Thymus (tissue), 14 donors: ENCODE measurements at places on chromosomes 7 and 10.

GRCh38 chr10:11319990-11320602 is 291.4 kb downstream of the USP6NL start:
- DNase-seq, result no peak

GRCh38 chr7:130988443-130988842 is 254.4 kb upstream of the KLF14 start:
- no peak for DNase-seq

DNA sequence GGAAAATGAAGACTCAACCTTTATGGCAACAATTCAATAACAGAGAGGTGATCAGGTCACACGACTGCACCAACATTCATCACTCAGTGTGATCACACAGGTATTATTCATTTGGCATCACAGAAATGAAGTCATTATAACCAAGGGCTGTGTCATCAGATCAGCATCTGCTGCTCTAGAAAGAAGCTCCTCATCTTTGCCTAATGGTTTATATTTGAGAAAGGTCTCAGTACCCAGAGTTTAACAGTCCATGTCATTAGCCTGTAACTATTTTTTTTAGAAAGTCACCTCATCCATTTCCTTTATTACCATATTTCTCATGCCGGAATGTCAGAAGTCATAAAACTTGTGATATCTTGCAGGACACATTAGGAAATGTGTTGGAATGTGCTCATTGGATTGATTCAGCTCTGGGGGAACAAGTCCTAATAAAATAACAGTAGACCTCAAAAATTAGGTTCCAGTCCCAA is 45.1 kb upstream of the PRKG1 start:
- DNase-seq, result no peak

DNA sequence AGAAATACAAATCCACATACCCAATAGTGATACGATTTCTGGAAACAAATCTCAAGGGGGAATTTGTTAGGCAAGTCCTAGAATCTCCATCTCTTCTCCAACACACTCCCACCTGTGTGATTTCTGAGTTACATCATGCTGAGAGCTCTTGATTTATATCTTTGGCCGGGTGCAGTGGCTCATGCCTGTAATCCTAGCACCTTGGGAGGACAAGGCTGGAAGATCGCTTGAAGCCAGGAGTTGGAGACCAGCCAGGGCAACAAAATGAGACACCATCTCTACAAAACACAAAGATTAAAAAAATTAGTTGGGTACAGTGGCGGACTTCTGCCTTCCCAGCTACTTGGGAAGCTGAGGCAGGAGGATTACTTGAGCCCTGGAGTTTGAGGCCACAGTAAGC is 1.5 kb upstream of the MTPN start:
- no peak for DNase-seq

DNA sequence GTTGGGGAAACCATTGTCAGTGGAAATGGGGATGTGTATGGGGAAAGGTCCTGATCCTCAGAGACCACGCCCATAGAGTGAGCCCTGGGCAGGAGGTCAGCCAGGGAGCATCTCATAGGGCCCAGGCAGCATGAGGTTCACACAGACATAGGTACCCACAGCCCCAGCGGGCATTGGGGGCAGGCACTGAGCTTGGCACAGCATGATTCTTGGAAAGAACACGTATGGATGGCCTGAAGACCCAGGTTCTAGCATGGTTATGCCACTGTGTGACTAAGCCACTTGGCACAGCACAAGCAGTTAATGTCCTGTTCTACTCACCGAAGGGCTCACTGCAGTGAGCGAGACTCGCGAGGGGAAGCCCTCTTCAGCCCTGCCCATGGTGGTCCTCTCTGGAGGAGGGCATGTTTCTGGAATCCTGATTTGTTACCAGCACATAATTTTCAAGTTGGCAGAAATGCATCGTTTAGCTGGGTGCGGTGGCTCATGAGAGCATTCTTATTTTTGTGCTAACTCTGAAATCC is 125.2 kb downstream of the UBE2H start:
- no peak for DNase-seq

- no peak for DNase-seq
These were observed 348.7 kb upstream of the HPS1 start for GRCh38 chr10:98795467-98795866.

- DNase-seq, result no peak
These were observed 303.6 kb upstream of the PITRM1 start for GRCh38 chr10:3476186-3476585.

DNA sequence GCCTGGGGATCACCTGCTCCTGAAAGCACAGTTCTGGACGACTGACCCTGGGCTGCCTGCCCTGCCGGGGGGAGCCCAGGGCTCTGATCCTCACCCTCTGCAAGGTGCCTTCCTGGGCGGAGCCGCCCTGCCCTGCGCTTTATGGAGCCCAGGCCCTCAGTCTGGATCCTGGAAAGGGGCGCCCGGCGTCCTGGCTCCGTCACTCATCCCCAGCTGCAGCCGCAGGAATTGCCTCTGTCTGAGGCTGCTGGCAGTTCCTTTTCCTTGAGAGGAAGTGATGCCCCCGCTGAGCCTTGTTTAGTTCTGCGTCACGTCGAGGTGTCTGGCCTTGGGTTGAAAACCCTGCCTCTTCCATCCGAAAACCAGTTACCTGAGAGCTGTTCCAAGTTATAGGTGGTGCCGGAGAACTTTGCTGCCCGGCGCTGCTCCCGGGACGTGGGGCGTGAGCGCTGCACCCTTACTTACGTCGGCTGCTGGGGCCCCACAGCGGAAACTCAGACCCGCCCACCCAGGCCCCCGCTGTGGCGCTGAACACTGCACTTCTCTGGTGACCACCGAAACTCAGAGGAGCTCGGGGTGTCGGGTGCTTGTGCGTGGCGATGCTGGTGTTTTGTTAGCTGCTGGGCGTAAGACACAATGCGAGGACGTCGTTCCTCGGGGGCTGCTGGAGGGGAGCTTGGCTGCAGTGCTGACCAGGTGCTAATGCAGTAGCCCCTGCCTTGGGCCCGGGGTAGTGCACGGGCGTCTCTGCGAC is 5.4 kb downstream of the MAFK start:
- no peak for DNase-seq

- no peak for DNase-seq
These were observed 118.2 kb downstream of the CUX1 start for GRCh38 chr7:101935521-101936141.

DNA sequence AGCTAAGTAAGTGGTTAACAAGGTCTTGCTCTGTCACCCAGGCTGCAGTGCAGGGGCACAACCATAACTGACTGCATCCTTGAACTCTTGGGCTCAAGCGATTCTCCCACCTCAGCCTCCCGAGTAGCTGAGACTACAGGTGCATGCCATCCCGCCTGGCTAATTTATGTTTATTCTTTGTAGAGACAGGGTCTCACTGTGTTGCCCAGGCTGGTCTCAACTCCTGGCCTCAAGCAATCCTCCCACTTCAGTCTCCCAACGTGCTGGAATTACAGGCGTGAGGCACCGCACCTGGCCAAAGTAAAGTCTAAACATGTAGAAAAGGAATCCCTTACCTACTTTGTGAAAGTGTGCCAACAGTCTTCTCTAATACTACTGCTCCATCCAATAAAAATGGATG is 17.9 kb downstream of the PARD3 start:
- no peak for DNase-seq

DNA sequence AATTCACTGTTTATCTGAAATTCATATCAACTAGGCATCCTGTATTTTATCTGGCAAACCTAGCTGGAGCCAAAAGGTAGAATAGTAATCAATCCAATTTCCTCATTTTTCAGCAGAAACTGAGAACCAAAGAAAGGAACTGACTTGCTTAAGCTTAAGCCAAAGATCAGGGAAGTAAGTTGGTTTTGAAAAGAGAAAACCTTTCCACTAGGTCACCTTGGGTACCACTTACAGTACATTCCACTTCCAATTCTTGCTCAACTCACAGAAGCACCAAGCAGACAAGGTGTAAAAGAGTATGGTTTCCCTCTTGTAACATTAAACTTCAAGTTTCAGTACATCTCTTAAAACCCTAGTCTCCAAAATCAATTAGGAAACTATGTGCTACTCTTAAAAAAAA is 79.6 kb downstream of the ZFAND4 start:
- DNase-seq, result no peak

- DNase-seq, result no peak
These were observed 52.1 kb upstream of the LMTK2 start for GRCh38 chr7:98054585-98054984.

DNA sequence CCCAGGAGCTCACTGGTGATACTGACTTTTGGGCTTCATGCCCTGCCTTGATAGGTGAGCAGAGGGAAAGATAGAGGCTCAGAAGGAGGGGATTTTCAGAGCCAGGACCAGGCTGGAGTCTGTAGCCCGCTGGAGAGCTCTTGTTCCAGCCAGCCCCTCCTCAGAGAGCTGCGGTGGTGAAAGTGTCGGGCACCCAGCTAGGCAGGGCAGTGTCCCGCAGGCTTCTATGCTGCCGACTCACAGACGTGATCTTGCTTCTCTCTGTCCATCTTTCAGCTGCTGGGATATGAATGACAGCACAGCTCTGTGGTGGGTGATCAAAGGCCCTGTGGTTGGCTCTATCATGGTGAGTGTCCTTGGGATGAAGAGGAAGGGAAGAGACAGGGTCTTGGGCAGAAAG is 35.2 kb downstream of the ADCYAP1R1 start:
- no peak for DNase-seq

GRCh38 chr7:52107355-52107754 is 790.7 kb upstream of the COBL start:
- DNase-seq, result no peak

DNA sequence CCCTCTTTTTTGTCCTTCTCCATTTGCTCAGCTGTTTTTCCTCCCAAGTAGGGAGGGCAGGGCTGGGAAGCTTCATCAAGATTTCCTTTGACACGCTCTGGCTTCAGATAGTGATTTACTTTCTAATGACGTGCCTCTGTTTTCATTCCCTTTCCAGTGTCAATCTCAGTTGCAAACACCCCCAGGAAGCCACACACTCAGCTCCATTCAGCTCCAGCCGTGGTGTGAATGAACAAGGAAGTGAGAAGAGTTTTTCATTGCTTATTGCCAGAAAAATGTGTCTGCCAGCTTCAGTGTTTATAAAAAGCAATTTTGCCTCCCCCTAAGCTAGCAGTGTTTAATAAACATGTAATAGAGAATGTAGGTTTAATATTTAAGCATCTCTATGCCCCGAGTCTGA is 108.7 kb upstream of the DPP6 start:
- no peak for DNase-seq

- no peak for DNase-seq
These were observed 75.8 kb downstream of the NKX6-2 start for GRCh38 chr10:132710036-132710686.

DNA sequence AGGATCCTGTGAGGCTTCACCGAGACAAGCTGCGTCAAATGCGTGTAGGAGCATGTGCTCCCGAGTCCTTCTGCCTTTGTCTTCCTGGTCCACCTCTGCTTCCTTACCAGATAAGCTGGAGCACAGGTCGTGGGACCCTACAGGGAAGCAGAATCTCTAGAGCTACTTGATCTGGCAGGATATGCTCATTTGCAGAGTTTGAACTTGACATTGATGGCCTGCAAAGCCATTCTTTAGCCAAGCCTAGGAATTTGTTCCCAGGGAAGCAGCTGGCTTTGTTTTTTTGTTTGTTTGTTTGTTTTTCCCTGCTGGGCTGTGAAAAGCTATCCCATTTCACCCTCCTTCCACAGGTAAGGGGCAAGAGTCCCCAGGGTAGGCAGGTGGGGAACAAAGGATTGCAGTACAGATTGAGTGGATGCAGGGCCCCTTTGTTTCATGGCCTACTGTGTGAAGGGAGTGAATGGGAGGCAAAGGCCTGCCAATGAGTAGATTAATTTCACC is 200.0 kb upstream of the BMPER start:
- no peak for DNase-seq

GRCh38 chr7:14065286-14065685 is 75.8 kb upstream of the ETV1 start:
- no peak for DNase-seq

DNA sequence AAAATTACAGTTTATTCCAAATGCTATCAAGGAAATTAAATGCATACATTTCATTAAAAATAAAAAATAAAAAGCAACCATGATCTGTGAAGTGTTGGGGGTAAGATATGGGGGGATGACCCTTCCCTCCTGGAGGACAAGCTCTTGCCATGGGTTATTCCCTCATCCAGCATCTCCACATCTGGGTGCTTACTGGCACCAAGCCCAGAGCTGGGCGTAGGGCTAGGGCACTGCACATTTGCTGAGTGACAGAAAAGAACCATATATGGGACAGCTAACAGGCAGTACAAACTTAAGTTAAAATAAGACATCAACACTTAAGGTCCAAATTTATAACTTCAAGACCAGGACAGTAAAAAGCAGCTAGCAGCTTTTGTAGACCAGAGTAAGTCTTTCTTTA is 10.2 kb downstream of the CCDC6 start:
- DNase-seq, result no peak

DNA sequence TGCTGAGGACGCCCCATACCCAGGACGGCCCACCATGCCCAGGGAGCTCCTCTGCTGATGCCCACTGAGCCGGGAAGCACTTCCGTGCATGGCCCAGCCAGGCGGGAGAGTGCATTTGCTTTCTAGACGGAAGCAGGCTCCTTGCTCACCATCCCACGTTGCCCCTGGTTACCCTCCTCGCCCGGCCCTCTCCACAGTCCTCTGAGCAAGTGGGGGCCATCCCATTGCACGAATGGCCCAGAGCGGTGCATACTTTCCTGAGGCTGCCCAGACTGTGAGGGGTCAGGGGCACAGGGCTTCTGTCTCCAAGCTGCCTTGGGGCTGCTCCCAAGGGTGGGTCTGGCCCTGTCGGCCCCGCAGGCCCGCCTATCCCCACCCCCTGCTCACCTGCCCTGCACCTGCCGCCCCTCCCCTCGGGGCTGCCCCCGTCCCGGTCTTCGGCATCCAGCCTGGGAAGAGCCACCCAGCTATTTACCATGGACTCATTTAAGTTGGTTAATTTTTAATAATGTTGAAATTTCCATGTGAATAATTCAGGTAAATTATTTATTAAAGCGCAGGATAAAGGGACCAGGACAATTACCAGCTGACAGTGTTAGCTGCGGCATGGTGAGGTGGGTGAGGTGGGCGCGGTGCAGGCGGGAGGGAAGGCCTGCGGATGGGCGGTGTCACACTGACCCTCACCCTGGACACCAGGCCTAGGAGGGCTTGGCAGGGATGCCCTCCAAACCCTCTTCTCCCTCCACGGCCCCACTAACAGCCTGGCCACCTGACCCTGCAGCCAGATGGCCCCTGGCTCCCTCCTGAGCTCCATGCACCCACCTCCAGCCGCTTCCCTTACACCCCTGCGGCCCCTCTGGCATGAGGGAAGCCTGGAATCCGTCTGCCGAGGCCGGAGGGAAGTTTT is 104.4 kb downstream of the MICALL2 start:
- DNase-seq, result no peak
